Mesothelial cell of epicardium (in vitro differentiated cells): ENCODE measurements at places on chromosomes 7 and 10.

DNA sequence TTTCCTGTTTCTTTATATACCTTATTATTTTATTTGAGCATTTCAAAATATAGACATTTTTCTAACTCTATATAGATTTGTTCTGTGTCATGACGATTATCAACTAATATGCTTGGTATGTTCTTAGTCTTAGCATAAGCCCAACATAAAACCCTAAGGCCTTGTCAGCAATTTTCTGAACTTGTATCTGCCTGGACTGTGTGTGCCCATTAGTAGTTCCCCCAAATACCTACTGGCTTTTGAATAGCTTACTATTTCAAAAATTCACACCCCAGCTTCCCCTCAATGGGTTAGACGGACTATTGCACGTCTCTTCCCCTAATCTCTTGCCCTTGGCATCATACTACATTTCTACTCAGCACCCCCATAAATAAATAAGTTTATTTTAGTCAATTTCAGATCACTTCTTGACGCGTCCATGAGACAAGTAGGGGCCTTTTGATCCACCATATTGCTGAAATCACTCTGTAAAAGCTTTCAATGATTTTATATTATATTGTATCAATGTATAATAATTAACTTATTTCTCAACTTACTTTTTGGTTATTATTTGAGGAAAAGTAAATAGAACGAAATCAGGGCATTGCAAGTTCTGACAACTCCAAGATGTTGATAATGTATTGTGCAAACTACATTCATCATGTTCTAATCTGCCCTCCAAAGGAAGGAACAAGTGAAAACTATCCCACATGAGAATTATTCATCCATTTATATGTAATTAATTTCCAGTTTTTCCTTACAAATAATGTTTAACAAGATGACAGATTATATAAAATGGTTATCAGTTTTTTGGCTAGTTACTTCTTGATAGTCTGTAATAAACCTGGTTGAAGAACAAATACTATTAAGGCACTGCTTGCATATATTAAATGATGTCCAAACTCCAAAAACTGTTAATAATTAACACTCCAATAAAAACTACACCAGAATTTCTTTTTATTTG lies 1.1 kb upstream of the AKR1C3 start:
- no peak for DNase-seq

- peak; percentile 60 for DNase-seq
Observed at GRCh38 chr10:35563261-35563891, 41.8 kb upstream of the GJD4 start.

- DNase-seq = peak; percentile 40
Observed at GRCh38 chr7:1669064-1669951, 769 bp upstream of the ELFN1 start.

DNA sequence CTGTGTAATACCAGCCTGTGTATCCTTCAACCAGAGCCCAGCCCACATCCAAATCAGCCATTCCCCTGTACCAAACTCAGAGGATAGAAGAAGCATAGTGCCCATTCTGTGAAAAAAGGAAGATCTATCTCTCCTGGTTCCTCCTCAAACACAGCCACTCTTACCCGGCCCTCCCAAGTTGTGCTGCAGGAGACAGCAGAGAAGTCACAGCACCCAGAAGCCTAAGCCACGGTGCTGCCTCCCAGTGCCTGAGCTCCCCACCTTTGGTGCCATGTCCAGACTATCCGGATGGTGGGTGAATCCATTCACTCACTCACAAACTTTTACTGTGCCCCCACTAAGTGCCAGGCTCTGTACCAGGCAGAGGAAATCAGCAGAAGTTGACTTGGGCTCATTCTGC lies 166.0 kb upstream of the ZMIZ1 start:
- DNase-seq = no peak

DNA sequence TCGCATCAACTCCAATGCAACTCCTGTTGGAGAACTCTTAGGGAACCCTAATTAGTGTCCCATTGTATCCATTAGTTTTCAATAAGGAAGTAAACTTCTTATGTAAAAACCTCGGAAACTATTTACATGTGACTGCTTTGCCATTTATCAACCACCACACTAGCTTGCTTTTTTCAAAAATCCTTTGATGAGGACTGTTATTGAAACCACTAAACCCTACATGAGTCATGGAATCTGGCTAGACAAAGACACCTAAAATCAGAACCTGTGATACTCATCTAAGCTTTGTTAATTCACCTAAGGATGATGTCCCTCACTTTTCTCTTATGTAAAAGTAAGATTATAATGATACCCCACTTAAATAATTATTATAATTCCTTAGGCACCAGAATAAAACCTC lies 414.1 kb upstream of the ETV1 start:
- no peak for DNase-seq

- no peak for DNase-seq
Observed at GRCh38 chr7:78020136-78020873, 221.7 kb downstream of the PHTF2 start.

DNA sequence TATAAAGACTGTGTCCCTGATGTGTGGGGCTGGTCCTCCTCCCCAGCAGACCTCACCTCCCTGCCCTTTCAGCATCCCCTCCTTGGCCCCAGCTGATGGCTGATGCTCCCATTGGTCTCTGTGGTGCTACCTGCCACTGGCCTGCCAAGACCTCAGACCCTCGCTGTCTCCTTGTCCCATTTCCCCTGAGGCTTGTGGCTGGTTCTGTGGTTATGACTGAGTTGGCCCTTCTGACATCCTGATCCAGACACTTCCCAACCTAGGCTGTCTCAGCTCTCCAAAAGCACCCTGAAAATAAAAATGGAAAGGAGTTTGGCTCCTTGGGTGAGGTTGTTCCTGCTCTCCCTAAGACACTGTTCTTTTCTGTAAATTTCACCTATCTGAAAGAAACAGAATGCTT lies 214.2 kb downstream of the RPS24 start:
- no peak for DNase-seq

DNA sequence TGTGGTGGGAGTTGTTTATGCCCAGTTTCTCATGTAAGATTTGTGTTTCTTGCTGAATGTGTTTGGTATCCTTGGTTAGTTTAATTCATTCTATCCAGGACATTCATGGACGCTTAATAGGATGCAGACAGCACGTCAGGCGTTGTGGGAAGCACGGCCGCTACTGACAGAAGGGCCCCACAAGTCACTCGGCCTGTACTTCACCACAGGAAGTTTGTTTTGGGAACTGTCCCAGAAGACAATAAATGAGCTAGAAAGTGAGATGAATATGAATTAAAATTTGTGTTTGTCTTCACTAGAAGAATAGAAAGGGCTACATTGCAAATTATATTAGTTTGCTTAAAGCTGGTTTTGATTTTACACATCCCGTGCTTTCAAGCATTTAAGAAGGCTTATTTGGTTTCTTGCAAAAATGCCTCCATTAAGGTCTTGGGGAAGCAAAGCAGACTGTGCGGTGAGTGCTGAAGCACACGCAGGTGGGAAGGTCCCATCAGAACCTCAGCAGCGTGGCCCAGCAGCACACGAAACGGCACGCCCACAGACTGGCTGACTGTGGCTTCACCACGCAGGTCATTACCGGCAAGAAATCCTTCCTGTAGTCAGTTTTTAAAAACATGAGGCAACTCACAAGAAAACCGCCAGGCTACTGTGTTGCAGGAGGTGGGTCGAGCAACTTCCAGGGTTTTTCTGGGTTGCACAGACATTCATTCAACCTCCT lies 74.1 kb downstream of the VIPR2 start:
- no peak for DNase-seq

GRCh38 chr7:35037211-35037525 lies at the start of gene DPY19L1:
Gene DPY19L1, minus strand, starts transcription at chr7:35037485. Its CDS starts 91 bp downstream, at chr7:35037394.
- no peak for DNase-seq

DNA sequence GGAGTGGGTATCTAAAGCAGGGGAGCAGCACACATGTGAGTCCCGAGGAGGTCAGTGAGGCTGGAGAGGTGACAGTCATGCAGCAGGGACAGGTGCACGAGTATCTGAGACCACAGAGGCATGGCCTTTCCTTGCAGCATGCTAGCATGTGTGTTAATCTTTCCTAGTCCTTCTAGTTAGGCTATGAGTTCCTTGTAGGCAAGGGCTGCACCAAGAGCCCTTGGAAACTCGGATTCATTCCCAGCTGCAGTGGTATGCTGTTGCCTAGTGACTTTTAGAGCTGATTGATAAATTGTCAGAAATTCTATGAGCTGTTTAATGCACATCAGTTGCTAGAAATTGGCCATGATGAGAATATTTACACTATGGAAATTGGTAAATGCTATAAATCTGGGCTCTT lies 132.0 kb downstream of the SORCS3 start:
- DNase-seq = no peak

- DNase-seq = no peak
Observed at GRCh38 chr10:31871266-31872065, 57.2 kb downstream of the ARHGAP12 start.

GRCh38 chr10:97880109-97880508 lies 30.5 kb downstream of the GOLGA7B start:
- DNase-seq = no peak

GRCh38 chr7:80257756-80258155 lies 123.1 kb downstream of the GNAI1 start:
- DNase-seq = no peak

GRCh38 chr10:90470966-90471365 lies 386.9 kb downstream of the HTR7 start:
- DNase-seq = no peak

GRCh38 chr10:60309891-60310290 lies 79.8 kb downstream of the ANK3 start:
- no peak for DNase-seq

- DNase-seq = no peak
Observed at GRCh38 chr10:77245953-77246352, 391.7 kb downstream of the KCNMA1 start.

- DNase-seq = no peak
Observed at GRCh38 chr10:24992512-24993133, 23.3 kb downstream of the ENKUR start.

DNA sequence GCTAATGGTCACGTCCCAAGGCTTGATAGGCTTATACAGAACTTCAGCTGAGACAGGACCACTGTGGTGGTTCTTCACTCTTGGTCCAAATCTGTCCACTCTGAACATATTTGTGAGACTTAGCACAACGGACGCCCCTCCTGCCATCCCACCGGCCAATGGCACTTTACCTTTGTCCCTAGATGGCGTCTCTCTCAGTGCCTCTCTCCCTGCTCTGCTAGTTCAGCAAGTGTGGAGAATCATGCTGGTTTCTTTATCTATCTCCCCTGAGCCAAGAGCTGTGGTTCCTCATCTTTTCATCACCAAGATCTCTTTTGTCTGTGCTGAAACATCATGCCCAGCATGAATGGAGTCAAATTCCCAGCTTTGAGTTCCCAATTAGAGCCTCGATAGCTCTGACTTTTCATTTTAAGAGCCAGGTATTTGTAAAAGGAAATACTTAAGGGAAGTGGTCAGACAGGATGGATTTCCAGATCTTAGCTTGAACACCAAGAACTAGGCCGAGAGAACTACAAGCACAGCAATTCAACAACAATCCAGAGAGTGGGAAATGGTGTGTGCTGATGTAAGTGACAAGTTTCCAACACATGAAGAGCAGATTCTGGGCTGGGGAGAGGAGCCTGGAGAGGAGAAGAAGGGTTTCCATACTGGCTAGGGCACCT lies 69.5 kb downstream of the ZNF800 start:
- DNase-seq = no peak

- no peak for DNase-seq
Observed at GRCh38 chr7:29207162-29207801, 12.7 kb downstream of the CHN2 start.

DNA sequence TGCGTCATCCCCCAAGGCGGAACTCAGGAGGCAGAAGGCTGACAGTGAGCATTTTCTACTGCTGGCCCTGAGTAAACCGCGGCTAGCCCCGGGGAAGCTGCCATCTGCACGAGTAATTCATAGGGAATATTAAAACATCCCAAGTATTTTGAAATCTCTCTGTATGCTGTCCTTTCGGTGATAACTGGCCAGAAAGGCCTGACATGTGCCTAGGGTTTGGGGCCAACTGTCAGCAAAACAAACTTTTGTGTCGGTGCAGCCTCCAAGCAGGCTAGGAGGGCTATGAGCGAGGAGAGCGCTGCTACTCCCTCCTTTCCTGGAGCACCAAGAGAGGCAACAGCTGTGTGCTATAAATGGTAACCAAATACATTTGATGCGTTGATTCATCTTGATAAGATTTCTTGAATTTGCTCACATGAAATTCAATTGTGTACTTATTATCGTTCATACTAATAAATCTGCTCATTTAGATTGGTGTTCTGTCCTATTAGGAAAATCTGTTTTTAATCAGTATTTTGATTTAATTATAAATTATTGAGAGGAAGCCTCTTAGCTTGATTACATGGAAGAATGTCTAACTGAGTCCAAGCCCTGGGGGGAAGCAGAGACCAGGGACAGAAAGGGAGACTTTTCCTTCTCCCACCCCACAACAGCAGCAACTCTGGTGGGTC lies 124.4 kb upstream of the NPS start:
- no peak for DNase-seq

- DNase-seq = no peak
Observed at GRCh38 chr10:77240041-77240652, 397.5 kb downstream of the KCNMA1 start.

- no peak for DNase-seq
Observed at GRCh38 chr7:25739143-25739542, 412.9 kb upstream of the NFE2L3 start.

- no peak for DNase-seq
Observed at GRCh38 chr10:49089152-49089551, 26.2 kb downstream of the VSTM4 start.

GRCh38 chr7:1555046-1555812 lies 776 bp downstream of the TMEM184A start:
- no peak for DNase-seq

DNA sequence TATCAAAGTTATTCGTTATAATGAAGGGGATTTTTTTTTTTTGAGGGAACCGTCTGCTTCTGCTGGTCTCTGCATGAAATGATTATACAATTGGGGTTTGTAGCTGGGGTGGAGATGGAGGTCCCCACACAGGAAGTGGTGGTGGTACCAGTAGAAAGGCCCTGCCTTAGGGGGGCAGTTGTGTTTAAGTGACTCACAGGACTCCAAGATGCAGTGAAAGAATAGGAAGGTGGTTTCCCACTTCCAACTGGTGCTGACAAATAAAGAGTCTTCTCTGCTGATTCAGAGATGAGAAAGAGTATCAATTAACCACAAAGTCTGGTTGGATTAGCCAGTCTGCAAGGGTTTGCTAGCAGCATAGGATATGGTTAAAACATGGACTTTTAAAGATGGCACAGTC lies 376.0 kb downstream of the SORCS3 start:
- DNase-seq = no peak

GRCh38 chr7:45174966-45175765 lies 17.6 kb downstream of the RAMP3 start:
- no peak for DNase-seq

DNA sequence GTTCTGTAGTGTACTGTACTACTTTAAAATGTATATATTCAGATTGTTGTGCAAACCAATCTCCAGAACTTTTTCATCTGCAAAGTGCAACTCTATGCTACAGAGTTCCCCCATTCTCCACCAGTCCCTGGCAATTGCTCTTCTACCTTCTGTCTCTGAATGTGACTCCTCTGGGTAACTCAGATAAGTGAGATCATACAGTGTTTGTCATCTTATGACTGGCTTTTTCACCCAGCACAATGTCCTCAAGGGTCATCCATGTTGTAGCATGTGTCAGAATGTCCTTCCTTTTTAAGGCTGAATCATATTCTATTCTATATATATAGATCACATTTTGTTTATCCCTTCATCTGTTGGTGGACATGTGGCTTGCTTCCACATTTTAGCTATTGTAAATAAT lies 10.8 kb downstream of the SLIT1 start:
- DNase-seq = no peak
